Sigmoid colon (tissue), 7 donors: ENCODE measurements at places on chromosomes 11 and 22. TPM values are rescaled to one million over a fixed set of nuclear protein-coding genes. Genes with fewer than 3 reads are reported as not detected.

The SLC16A8 gene
- polyA plus RNA-seq, result not detected

GRCh38 chr11:33543823-33544222 is 156.8 kb downstream of the C11orf91 start:
- H3K36me3 ChIP-seq, result no peaks in the 10 kb centered on the region
- no peak overlapping the region for H3K27ac ChIP-seq
- no peak overlapping the region for H3K4me3 ChIP-seq
- H3K4me1 ChIP-seq, result no peaks in the 10 kb centered on the region
- DNase-seq, result no peak
- no peaks in the 10 kb centered on the region for H3K27me3 ChIP-seq

- H3K4me3 ChIP-seq, result no peak overlapping the region
- H3K27ac ChIP-seq, result peak overlapping the region; percentile 85
- H3K4me1 ChIP-seq, result peaks cover 57% of the 10 kb centered on the region
- H3K27me3 ChIP-seq, result no peaks in the 10 kb centered on the region
Observed at GRCh38 chr22:35544189-35544588, 3.6 kb downstream of the RASD2 start.

- H3K27ac ChIP-seq, result no peak overlapping the region
- DNase-seq, result no peak
- H3K27me3 ChIP-seq, result peaks cover 40% of the 10 kb centered on the region
- no peak overlapping the region for H3K4me3 ChIP-seq
- H3K36me3 ChIP-seq, result no peaks in the 10 kb centered on the region
- no peaks in the 10 kb centered on the region for H3K4me1 ChIP-seq
Observed at GRCh38 chr11:61505106-61505505, 3.4 kb upstream of the LRRC10B start.

DNA sequence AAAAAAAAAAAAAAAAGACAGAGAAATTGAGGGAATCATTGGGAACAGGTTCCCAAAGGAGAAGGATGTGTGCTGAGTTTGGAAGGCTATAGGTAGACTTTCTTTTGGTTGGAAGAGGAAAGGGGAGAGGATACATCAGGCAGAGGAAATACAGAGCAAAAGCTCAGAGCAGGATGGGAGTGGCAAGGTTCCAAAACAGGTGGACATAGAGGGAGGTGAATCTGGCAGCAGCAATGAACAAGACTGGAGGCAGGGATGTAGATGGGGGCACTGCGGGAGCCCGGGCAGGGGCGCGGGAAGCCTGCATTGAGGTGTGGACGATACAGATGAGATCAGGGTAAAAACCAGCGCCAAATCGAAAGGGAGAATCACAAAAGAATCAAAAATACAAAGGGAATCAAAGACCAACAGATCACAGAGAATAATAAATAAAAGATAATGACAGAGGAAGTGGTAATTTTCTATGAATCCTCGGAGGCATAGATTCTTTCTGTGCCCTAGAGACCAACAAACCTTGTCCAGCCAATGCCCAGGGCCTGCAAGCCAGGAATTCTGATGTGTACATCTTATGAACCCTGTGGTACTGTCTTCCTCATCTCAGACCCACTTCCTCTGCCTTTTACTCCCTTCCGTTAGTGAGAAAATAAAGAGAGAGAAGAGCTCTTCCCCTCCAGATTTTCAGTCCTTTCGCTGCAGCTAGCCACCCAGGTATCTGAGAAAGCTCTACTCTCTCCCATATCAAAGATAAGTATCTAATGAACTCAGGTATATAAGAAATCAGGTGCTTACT is 70.3 kb downstream of the SLC1A2 start:
- DNase-seq, result no peak
- H3K36me3 ChIP-seq, result no peaks in the 10 kb centered on the region
- no peaks in the 10 kb centered on the region for H3K27me3 ChIP-seq
- no peak overlapping the region for H3K4me3 ChIP-seq
